Tibial artery (tissue), 4 donors: ENCODE measurements at places on chromosomes 2 and 18.

DNA sequence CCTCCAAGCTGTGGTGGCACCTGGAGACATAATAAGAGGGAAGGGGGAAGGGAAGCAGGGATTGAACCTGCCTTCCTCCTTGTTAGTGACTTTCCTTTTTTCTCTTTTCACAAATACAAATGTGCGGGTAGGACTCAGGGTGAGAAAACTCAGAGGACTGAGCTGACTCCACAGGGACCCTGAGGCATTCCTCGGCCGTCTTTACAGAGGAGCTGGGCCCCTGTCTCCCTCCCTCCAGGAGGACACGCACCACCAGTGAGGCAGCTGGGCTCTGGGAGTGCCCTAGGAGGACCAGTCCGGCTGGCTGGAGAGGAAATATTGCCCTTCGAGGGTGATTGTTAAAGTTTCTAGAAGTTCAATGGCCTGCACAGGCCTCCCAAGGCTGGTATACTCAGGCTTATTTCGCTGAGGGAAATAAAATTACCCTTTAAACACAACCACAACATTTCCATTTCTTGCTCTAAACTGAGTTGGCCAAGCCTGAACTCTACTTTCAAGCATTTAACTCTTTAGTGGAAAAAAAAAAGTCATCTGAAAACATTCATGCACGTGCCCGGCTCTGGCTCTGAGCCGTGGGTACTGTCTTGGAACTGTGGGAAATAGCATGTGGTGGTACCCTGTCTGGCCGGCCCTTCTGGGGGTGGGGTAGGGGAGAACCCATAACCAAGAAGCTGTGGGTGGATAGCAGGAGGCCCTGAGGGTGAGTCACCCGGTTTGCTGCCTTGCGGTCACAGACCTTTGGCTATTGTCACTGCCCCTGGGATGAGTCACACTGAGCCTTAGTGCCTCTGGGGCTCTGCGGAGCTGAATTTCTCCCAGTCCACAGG, 116.0 kb downstream of the COPS8 start:
- peak; percentile 66 for DNase-seq

DNA sequence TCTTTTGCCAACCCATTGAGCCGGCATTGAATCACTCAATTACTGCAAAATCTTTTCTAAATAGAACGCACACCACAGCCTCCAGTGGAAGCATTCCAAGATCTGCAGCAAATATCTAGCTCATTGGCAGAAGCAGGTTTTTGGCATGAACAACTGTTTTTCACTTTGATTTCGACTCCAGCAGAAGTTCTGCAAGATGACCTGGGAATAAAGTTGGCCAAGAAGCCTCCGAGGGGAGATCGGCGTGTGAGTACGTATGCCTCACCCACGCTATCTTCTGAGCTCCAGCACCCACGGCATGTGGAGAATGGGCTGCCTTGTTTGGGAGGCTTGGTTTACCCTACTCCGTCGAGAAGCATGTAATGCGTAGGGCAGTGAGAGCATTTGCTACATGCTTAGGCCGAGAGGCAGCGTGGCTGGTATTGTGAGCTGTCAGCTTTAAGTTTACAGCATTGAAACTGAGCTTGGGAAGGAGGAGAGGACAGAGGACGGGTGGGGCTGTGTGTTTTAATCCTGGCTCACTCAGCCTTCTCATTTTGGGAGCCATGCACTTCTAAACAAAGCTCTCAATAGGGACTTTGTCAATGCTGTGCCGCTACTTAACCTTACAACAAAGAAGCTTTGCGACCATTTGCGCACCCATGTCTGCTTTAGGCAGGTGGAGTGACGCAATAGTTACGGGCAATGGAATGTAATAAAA, 10.5 kb downstream of the PCARE start:
- no peak for DNase-seq

DNA sequence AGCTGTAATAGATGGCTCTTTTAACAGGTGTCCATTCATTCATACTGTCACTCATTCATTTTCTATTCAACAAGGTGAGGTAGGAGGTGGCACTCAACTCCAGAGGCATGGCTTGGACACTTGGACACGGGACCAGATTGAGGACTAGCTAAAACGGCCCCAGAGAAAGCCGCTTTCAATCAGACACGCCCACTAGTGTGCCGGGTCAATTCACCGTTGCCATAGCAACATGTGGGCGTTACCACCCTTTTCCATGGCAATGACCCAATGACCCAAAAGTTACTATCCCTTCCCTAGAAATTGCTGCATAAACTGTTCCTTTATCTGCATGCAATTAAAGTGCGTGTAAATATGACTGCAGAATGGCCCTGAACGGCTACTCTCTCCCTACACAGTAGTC, 49.2 kb upstream of the LGALSL start:
- peak; percentile 68 for DNase-seq

DNA sequence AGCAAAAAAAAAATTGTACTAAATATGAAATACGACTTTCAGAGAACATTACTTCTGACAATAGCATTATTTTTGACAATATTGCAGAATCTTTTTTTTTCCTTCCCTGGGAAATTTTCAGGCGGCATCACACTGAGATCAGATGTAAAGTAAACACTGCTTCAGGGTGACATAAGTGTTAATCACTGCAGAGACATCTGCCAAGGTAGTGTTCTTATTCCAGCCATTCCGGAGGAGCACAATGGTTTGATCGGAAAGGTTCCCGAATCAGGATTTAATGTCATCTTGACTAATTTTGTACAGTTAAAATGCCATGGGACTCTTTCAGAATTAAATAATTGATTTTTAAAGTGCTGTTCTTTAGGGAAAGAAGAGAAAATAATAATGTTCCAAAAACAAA, 56.7 kb upstream of the ZNF236 start:
- no peak for DNase-seq

GRCh38 chr2:201401815-201402214, 44.7 kb upstream of the FLACC1 start:
- no peak for DNase-seq

GRCh38 chr2:56589835-56590234, 406.0 kb downstream of the CCDC85A start:
- DNase-seq: no peak

DNA sequence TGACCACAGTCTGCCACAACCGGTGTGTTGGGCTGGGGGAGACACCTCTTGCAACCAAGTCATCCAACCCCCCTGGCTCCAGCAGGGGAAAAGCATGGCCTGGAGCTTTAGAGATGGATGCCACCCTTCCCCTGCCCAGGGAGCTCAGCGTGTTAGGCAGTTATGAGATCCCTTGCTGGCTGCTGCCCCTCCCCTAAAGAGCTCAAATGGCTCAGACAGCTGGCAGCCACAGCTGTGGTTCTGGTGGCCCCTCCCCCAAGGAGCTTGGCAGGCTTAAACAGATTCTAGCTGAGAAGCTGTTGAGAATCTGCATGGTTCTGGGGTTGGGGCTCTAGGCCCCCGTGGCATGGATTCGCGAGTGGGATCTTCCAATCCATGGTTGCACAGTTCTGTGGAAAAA, 64.7 kb downstream of the TEX51 start:
- DNase-seq: no peak

- DNase-seq: peak; percentile 68
Measured at GRCh38 chr18:67525328-67526099, 9.0 kb upstream of the DSEL start.

- DNase-seq: no peak
Measured at GRCh38 chr2:221133941-221134340, 438.2 kb downstream of the EPHA4 start.

- no peak for DNase-seq
Measured at GRCh38 chr2:113277474-113278072, 1.1 kb downstream of the PAX8 start.

DNA sequence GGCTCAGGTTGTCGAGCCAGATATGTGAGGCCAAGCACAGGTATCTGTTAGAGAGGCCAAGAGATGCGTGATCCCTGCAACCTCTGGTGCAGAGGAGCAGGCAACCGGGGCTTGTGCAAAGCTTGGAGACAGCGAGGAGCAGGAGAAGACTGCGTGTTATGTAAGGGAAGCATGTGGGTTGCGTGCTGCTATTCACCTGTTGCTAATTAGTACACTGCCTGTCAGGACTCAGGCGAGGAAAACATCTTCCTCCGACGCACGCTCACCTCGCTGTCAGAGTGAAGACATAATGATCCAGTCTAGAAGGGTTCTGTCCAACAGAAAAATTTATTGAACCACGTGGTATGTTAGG, 102.5 kb downstream of the HNRNPLL start:
- no peak for DNase-seq

- DNase-seq: peak; percentile 31
Measured at GRCh38 chr2:178882666-178883440, 75.6 kb upstream of the TTN start.
